NCI-H2029 (cell line): ENCODE measurements at places on chromosomes 1 and 21.

DNA sequence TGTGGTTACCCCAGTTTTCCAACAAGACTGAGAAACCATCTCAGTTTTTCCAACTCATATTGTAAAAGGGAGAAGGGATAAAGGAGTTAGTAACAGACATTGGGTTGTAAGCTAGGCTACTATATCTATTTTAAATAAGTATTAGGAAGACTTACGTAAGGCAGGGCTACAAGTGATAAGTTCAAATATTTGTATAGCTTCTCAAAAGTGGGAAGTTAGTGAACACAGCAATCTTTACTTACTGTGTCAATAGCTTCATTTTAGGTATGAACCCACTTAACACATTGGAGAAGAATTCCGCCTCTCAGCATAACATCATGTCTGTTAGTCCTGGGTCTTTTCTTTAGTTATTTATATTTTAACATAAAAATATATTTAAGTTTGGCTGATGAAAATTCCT lies 320.1 kb downstream of the TPR start:
- no peak for DNase-seq

DNA sequence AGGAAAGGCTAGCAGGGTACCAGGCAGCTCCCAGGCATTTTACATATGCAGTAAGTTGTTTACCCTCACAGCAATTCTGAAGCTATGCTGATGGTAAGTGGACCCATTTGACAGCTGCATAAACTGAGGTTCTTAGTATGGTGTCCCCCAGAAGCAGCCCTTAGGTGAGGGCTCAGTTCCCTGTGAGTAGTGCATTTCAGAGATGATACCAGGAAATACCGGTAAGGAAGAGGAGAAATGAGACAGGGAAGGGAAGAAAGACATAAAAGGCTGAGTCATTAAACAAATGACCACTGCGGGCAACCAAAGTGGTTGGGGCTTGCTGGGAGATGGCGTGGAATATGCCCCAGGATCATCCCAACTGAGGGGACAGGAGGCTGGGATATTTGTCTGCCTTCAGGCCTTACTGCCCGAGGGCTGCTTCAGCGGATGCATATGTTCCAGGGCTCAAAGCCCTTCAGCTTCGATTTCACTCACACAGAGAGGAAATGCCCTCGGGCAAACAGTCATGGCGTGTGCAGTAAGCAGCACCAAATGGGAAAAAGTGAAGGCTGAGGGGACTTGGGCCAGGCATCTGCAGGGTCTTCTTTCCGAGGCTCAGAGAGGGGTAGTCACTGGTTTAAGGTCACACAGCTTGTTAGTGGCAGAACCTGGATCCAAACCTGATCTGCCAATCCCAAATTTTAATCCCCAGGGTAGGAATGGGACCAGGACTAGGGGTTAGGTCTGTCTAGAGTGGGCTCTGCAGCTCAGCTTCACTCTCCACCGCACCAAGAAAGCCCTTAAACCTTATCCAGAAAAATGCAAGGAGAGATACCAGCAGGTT lies 133.7 kb upstream of the RUNX3 start:
- DNase-seq: no peak

DNA sequence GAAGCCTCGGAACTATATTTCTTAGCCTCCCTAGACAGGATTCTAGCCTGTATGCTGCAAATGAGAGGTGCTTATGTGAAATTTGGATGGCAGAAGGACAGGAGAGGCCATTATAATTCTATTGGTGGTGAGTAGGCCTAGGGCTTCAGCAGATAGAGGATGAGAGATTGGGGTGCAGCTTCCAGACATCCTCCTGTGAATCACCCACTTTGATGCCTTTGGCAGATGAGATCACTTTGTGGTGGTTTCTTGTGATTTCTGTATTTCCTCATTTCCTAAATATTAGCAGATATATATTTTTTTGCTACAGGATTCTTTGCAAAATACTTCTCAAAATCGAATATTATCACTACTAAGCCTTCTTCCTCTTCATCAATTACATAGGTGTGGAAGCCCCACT lies 37.3 kb downstream of the MFSD2A start:
- DNase-seq: no peak

DNA sequence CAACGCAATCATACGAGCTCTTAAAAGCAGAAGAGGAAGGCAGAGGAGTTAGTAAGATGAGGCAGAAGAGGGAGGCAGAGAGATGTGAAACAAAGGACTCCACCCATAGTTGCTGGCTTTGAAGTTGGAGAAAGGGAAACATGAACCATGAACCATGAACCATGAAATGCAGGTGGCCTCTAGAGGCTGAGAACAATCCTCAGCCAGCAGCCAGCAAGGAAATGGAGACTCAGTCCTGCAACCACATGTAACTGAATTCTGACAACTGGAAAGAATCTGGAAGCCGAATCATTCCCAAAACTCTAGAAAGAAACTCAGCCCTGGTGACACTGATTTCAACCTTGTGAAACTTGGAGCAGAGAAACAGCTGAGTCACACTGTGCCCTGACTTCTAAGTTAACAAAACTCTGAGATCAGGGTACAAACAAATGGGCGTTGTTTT lies 10.1 kb downstream of the DIPK1A start:
- peak; percentile 8 for DNase-seq

- DNase-seq: no peak
These were observed 96.6 kb downstream of the FOXD2 start for GRCh38 chr1:47534436-47534835.

GRCh38 chr1:21659924-21660326 lies 9.2 kb downstream of the RAP1GAP start:
- no peak for DNase-seq

DNA sequence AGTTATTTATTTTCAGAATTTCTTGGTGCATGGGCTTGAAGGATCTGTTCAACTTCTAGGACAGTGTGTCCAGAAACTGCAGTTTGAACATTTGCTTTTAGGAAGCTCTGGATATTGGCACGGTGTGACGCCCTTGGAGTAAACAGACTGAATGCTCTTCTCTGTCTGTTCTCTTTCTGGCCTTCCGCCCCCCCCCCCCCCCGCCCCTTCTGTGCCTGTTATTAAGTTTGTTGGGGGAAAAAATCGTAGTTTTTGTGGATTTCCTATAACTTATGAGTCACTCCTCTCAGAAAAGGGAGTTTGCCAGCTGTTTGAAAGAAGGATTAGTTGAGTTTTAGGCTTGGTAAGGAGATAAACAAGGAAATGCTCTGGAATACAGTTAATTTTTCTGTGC lies 1.2 kb downstream of the KCTD3 start:
- DNase-seq: no peak

- DNase-seq: no peak
These were observed 153.5 kb downstream of the PLXNA2 start for GRCh38 chr1:208090388-208091301.

GRCh38 chr1:206001476-206001888 lies 1.7 kb downstream of the RAB7B start:
- no peak for DNase-seq
